Renal cortical epithelial cell (primary cell): ENCODE measurements at places on chromosomes 2 and 18.

GRCh38 chr2:239773228-239774141 lies 251.7 kb downstream of the NDUFA10 start:
- no peak for DNase-seq

GRCh38 chr18:31610286-31611205 lies 18.9 kb downstream of the TTR start:
- peak; percentile 45 for DNase-seq

DNA sequence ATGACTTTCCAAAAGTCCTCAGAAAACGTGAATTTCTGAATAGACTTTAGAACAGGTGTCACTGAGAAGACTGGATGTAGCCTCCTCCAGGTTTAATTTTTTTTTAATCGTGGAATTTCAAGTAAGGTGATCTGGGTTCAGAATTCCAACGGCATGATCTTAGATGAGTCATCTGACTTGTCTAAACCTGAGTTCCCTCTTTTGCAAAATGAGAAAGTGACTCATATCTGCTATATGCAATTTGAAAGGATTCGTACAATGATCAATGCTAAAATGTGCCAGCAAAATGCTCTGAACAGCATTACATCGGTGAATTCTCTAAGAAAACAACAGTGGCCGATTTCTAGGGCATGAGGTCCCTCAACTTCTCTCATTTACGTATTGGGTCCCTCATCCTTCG lies 69.1 kb upstream of the ZNF516 start:
- peak; percentile 94 for DNase-seq

- no peak for DNase-seq
Measured at GRCh38 chr18:21203126-21203525, 38.9 kb upstream of the GREB1L start.

DNA sequence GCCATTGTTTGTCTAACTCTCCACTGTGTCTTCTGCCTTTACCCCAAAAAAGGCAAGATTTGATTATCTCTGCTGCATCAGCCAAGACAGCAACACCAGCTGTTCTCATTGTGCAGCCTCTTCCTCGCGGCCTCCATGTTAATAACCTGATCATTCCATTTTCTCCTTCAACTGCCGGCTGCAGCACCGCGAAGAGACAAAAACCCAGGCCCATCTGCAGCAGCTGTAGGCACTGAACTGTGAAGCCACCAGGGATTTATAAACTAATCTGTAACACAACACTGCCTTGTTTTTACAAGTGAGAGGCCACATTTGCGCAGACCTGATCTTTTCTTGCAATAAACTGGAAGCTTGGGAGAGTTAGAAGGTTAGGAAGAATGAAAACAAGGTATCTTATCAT lies 147.8 kb downstream of the SATB2 start:
- no peak for DNase-seq

DNA sequence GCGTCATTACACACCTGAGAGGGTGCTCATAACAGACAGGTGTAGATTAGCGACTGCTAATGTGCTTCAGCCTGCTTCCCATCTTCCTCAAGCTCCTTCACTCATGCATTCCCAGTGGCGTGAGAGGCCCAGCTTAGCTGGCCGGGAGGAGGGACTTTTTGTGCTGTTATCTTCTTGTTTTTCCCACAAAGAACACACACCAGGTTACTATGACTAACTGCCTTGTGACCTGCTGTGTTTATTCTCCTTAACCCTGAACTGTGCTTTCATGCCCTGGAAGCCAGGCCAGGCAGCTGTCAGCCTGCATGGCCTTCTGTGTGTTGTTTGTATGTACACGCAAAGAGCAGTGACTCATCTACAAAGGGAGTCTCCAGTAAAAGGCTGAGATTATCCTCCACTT lies 143.8 kb downstream of the PIEZO2 start:
- DNase-seq, result peak; percentile 6

- no peak for DNase-seq
Measured at GRCh38 chr18:79787865-79788733, 9.6 kb upstream of the KCNG2 start.

- peak; percentile 55 for DNase-seq
Measured at GRCh38 chr2:69453475-69454129, 16.4 kb upstream of the NFU1 start.

DNA sequence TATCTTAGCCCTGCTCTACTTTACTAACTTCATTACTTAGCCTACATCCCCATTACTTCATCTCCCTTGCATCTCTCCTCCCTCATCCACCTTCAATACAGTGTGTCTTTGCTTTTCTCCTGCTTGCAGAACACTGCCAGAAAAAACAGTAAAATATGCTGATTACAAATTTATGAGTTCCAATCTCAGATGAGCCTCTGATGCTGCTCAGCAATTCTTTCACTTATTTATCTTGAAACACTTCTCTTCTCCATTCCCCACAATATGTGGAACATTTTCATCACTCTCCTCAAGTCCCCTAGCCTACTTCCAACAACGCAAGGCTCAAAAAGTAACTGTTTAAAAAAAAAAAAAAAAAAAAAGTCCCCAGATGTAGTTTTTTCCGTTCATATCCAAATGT lies 7.1 kb downstream of the VPS54 start:
- DNase-seq, result no peak

- DNase-seq, result no peak
Measured at GRCh38 chr2:178282075-178282815, 87.9 kb downstream of the OSBPL6 start.

- DNase-seq, result no peak
Measured at GRCh38 chr2:68710756-68711155, 23.9 kb upstream of the ARHGAP25 start.

GRCh38 chr2:168316073-168316440 lies 68.7 kb upstream of the STK39 start:
- no peak for DNase-seq

- DNase-seq, result no peak
Measured at GRCh38 chr2:249538-250042, 14.2 kb downstream of the SH3YL1 start.
